Amniotic epithelial cell (primary cell): ENCODE measurements at places on chromosomes 3 and 15.
A peak's percentile ranks its signal among the peaks of the same experiment; 100 is the strongest.

DNA sequence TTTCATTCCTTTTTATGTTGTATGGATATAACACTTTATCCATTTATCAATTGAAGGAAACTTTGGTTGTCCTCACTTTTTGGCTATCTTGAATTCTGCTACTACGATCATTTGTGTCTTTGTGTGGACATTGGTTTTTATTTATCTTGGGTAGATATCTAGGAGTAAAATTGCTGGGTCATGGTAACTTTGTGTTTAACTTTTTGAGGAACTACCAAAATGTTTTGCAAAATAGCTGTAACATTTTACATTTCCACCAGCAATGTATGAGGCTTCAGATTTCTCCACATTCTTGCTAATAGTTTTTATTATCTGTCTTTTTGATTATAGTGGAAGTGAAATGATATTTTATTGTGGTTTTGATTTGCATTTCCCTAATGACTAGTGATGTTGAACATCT, 55.6 kb downstream of the TLNRD1 start:
- DNase-seq: no peak

- no peak for DNase-seq
These were observed 81.1 kb upstream of the ZNF280D start for GRCh38 chr15:56814429-56814828.

GRCh38 chr3:137987723-137988122, 22.2 kb upstream of the CLDN18 start:
- DNase-seq: no peak

GRCh38 chr3:56724676-56725075, 41.6 kb upstream of the TASOR start:
- no peak for DNase-seq

GRCh38 chr3:52036829-52037228, 19.5 kb downstream of the DUSP7 start:
- DNase-seq: no peak

DNA sequence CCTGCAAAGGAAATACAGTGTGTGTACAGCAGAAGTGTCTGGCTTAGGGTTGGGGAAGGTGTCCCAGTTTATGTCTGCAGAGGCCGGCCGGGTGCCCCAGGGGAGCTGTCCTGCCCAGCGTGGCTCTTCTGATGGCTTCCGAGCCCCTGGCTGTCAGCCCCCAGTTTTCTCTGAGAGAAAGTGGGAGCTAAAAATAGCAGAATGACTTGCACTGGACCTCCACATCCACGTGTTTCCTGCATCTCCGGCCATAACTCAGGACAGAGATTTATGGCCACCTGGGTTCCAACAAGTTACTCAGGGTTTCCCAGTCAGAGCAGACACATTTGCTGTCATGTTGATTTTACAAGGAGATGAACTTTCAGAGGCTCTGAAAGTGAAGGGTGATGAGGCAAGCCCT, 192.0 kb downstream of the ATP10A start:
- DNase-seq: no peak

DNA sequence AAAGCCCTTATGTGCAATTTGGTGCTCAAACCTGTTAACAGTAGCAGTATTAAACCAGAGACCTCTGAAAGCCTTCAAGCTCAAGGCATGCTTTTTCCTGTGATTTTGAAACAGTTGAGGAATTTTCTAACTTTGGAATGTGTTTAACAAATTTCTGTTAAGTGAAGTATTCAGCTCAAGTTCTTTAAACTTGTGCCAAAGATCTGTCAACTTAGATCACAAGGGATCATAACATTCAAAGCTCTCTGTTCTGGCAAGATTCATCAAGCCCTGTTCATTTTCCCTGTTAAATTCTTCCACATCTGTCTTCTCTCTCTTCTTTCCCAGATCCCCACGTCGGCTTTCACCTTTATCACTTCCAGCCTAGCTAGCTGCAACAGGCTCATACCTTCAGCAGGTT, 28.8 kb upstream of the RYK start:
- DNase-seq: peak; percentile 79

GRCh38 chr15:90883976-90884718, at the start of gene FES:
FES (plus strand) TSS chr15:90884504; CDS start chr15:90885046, 542 bp downstream.
- peak; percentile 53 for DNase-seq

DNA sequence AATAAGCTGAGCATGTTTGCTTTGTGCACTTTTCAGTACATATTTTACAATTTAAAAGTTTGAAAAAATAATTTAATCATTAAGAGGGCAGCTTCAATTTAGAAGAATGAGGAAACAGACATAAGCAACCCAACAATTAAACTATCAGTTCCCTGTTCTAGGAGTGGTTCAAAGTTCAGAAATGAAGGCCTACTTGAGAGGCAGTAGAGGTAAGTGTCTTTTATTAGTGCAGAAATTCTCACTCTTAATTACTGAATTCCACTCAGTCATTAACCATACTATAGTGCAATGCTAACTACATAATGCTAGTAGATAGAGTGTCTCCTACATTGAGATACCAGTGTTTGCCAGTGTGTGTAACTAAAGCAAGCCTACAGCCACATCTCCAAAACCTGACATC, 73.1 kb downstream of the TNIK start:
- no peak for DNase-seq

GRCh38 chr3:123609063-123609462, 24.2 kb upstream of the HACD2 start:
- no peak for DNase-seq

DNA sequence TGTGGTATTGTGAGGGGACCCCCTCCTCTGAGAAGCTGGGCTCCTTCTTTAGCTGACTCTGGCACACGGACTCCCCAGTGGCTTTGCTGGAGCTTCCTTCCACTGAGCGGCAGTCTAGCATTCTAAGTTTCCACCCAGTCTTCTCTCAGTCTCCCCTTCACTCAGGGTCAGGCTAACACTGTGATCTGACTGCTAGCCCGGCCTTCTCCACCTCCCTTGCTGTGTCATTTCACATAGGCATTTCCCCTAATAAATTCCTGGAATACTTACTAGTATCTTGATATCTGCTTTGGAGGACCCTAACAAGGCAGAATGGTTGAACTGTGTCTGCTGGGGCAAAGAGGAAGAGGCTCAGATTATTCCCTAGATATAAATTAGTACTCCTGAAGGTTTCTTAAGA, 106.2 kb upstream of the THBS1 start:
- no peak for DNase-seq

- no peak for DNase-seq
These were observed 199.4 kb upstream of the THBS1 start for GRCh38 chr15:39381517-39381916.

DNA sequence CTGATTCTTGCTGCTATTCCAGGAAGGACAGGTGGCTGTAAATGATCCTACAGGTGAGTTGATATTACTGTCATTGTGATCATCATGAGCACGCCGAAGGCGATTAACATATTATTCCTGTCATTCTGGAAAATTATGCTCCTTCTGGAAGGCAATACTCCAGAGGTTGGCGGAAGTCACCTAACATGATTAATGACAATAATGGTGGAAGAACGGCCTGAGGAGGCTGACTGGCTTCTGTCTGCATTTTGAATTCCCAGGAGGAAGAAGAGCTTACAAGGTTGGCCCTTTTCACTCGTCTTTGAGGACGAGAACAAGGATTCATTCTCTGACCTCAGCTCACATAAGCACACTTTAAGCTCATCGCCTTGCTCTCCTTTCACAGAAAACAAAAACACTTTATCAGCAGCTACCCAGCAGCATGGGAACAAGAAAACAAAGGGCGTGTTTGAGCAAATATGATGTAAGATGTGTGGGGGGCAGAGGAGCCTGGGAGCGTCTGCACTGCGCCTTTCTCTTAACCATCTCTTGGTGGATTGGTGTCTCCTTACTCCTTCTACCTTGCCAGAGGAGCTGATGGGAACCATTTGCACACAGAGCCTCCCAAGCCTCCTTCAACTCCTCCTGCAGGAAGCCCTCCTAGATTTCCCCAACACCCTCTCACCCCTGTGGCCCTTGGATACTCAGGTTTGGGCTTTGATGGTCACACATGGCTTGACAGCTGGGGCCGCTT, 23.0 kb downstream of the ACSBG1 start:
- peak; percentile 43 for DNase-seq

GRCh38 chr3:160183345-160184076, 41.7 kb upstream of the C3orf80 start:
- peak; percentile 27 for DNase-seq

- peak; percentile 85 for DNase-seq
These were observed 32.9 kb downstream of the PIK3CA start for GRCh38 chr3:179181021-179181472.

- DNase-seq: no peak
These were observed 32.1 kb upstream of the B3GALNT1 start for GRCh38 chr3:161137260-161137659.

GRCh38 chr3:97291901-97292300, 472.7 kb upstream of the ARL6 start:
- DNase-seq: no peak

- DNase-seq: no peak
These were observed 18.9 kb downstream of the RGMA start for GRCh38 chr15:93070132-93070531.

DNA sequence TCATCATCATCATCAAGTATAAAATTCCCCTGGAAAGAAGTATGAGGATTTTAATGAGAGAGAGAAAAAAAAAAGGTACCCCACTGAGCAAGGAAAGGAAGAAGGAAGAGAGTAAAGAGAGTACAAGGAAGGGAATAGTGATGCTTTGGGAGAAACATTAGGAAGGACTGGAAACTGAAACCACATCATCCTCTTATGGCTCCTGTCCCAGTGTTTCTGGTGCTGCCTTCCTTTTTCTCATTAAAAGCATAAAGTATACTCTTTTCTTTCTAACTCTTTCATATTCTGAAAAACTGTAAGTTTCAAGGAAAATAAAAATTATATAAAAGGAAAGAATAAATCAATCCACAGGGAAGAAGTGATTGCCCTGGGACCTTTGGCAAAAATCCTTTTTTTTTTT, 616.4 kb upstream of the CBLB start:
- DNase-seq: no peak

DNA sequence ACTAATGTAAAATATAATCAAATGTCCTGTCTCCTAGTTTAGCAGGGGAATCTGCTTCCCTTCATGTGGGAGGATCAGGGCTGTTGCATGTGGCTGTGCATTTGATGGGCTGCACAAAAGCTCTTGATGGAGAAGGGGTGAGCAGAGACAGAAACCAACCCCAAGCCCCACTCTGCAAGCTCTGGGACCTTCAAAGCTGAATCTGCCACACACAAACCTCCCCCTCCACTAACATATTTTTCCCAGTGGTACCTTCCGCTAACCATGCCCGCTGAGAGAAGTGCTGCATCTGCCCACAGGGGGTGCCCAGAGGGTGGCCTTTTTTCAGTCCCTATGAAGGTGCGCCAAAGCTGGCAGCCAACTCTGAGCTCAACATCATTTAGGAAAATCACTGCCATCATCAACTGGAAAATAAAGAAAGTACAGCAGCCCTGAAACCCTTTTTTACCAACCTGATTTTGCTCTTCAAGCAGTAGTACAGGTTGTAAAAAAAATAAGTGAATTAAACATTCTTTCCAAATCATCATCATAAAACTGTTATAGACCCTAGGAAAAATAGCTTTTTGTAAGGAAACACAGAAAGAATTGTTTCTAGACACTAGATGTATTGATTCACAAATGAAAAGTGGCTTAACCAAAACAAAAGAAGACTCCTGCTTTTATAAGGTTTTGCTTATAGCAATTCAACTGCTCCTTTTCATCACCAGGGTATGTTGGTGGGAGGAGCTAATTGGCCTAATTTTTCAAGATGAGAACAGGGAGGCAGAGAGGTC, 97.0 kb downstream of the HHLA2 start:
- no peak for DNase-seq

DNA sequence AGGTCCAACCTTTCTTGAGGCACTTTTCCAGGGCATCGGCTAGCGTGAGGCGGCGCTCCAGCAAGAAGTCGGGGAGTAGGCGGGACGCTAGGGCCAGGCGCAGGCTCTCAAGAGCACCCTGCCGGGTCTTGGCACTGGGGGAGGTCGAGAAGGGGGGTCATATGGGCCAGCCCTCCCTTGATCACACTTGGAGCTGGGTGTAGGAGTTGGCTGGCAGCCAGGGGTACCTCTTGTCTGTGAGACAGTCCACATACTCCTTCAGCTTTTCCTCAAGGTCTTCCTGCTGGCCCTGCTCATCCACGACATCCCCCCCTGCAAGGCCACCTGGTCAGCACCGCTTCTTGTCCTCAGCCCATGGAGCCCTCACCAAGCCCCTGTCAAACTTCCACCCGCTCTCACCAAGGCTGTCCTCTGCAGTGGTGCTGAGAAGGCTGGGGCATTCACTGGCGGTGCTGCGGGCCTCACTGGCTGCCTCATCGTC, 2.0 kb downstream of the IFRD2 start:
- no peak for DNase-seq

DNA sequence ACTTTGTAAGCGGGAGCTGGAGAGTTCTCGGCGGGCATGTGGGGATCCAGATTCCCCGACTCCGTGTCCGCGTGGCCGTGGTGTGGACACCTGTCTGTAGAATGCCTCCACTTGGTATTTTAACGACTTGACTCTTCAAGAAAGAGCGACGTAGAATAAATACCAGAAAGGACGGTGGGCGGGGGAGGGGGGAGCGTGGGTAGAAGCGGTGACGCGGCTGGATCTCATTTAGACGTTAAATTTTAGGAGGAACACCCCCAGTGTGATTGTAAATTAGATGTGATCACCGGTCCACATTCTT, 620 bp upstream of the PYGO1 start:
- DNase-seq: no peak

DNA sequence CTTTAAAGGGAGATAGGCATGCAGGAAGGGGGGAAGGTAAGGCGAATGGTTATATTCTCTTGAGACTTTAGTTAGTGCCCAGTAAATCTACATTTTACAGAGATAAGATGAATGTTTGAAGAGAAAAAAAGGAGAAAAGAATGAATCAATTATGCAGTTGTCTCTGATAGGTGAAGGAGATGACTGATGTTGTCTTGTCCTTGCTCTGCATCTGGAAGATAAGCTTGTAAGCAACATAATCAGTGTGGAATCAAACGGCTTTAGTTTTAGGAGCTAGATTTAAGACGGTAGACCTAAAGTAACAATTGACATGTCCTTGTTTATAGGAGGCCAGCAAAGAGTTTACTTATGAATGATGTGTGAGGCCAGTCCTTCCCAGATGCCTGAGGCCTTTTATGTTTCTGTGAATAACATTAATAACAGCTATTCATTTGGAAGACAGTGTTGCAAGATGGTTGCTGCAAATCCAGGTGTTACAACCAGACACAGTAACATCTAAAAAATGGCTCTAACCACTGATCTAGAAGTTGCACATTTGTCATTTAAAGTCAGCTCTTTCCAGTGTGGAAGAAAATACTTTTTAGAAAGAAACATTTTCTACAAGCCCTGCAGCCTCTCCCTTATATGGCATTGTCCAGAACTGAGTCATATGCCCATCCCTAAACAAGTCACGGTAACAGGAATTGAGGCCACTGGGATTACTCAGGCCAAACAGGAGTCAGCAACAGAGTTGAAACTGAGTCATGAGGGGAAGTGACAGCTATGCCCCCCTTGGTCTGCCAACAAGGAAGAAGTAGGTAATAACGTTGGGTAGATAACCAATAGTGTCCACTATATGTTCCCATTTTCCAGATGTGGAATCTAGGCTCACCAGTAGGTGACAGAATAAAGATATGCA, 77.5 kb upstream of the FBN1 start:
- peak; percentile 83 for DNase-seq
